ENCODE measurements at places on chromosomes 6 and 20. TPM values are rescaled to one million over a fixed set of nuclear protein-coding genes. Genes with fewer than 3 reads are reported as not detected.
A peak's percentile ranks its signal among the peaks of the same experiment; 100 is the strongest.

GRCh38 chr6:156599978-156600590, 177.1 kb upstream of the ARID1B start:
- DNase-seq = no peak

- DNase-seq = no peak
These were observed 170.0 kb downstream of the HACE1 start for GRCh38 chr6:104689551-104690205.

Gene ESR1
- 0.23 TPM for total RNA-seq

DNA sequence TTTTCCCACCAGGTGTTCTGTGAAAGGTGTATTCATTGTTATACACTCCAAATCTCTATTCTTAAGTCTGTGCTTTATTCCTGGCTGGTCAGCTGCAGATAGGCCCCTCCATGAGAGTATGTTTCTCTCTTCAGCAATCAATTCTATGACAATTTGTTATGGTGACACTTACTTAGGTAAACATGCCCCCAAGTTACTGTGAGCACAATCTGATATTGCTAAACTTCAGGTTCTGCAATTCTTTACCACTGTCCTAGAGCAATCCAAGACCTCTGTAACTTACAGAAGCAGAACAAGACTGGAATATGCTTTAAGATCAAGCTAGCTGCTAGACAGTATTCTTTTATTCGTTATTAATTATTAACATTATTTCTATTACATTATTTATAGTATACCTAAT, 391.9 kb downstream of the FRK start:
- no peak for DNase-seq

GRCh38 chr6:138007014-138007472, 100.2 kb downstream of the PERP start:
- peak; percentile 9 for DNase-seq

GRCh38 chr20:49580813-49581174, 12.9 kb upstream of the PTGIS start:
- no peak for DNase-seq

- no peak for DNase-seq
These were observed 30.5 kb downstream of the CNR1 start for GRCh38 chr6:88135578-88136114.

- no peak for DNase-seq
These were observed 1.1 kb downstream of the BMP5 start for GRCh38 chr6:55874316-55874715.

Gene ZNF322
- total RNA-seq = 18.1 TPM

Gene TBXT
- total RNA-seq = not detected

- DNase-seq = peak; percentile 25
These were observed 456.0 kb upstream of the PTCHD4 start for GRCh38 chr6:48567016-48567415.

- DNase-seq = no peak
These were observed 8.0 kb upstream of the UTRN start for GRCh38 chr6:144277174-144277573.

GRCh38 chr20:55761797-55762196, 243.5 kb downstream of the CBLN4 start:
- no peak for DNase-seq

Gene EPHA7
- 31.4 TPM for total RNA-seq

Gene EDN3
- not detected for total RNA-seq

Gene WFDC2
- not detected for total RNA-seq

GRCh38 chr20:50427719-50428083, 82.5 kb upstream of the PTPN1 start:
- DNase-seq = peak; percentile 44

GRCh38 chr6:54086439-54086838, 24.8 kb upstream of the MLIP start:
- no peak for DNase-seq

Gene WTAP
- 90.3 TPM for total RNA-seq

GRCh38 chr6:143465546-143465945, 14.9 kb downstream of the PEX3 start:
- DNase-seq = no peak

Gene HLA-DRA
- 0.38 TPM for total RNA-seq

DNA sequence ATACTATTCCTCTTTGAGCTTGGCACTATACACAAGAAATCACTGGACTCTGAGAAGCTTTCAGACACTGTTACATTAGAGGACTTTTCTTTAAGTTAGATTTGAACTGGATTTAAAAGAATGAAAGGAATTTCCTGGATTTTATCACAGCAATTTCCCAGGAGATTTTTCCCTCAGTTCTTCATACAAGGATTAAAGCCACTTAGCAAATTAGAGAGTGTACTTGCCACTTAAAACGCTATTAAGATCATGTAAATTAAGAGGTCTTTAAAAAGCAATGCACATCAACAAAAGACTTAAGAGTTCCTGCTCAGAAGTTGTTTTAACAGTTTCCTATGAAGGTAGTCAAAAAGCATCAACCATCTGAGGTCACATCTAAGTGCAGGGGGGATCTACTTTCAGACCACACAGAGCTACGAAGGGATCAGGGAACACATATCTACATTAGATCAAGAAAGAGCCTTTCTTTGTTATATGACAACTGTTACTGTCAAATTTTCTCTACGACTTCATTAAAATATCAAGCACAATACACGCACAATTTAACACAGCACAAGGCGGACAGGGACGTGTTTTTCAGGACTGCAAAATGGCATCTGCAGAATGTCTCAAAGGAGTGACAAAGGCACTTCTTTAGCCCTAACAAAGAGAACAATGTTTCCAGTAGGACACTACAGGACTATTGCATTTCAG, 65.8 kb downstream of the EPB41L2 start:
- no peak for DNase-seq

GRCh38 chr6:109478222-109478805, 4.7 kb downstream of the ZBTB24 start:
- DNase-seq = no peak

DNA sequence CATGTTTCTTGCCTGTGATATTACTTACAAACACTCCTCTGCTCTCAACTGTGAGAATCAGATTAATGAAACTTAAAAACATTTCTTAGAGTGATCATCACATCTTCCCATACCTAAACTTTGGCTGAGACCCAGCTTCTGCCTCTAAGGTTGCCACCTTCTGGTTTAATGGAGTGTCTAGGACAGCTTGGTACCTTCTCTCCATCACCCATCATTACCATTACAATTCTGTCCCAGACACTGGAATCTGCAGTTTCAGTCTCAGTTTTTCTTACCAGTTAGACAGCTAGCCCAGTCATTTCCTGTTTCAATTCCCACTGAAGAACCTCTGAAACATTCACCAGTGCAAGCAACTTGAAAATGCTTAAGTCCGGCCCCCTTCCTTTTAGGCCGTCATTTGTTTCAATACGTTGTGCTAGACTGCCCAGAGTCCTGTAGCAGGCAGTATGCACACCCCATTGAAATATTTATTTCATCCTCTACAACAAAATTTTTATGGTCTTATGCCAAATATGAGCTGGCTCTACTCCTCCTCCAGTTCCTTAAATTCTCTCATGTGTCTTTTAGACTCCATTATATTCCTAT, 107.0 kb upstream of the FOXO3 start:
- DNase-seq = no peak

GRCh38 chr6:139330826-139331500, 39.2 kb upstream of the TXLNB start:
- no peak for DNase-seq

DNA sequence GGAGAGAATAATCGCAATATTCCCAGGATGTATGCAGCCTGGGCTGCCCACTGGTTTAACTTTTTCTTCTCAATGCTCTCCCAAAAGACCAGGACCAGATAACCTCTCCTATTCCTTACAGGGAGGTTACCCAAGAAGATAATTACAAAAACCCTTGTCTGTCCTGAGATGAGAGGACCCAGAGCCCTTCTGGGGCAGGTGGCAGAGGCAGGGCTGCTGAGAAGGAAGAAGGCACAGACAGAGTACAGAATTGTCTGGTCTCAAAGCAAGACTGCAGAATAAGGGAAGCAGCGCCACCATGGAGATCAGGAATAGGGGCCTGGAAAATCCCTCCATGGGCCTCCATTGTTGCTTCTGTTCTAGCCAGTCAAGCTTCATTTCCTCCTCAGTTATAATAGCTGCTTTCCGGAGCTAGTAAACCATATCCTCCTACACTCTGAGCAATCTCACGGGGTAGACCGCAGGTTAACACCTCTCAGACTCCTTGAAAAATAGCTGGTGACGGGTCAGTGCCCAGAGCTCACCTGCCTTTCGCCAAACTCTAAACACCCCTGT, 463 bp upstream of the HLA-DMB start:
- DNase-seq = no peak

DNA sequence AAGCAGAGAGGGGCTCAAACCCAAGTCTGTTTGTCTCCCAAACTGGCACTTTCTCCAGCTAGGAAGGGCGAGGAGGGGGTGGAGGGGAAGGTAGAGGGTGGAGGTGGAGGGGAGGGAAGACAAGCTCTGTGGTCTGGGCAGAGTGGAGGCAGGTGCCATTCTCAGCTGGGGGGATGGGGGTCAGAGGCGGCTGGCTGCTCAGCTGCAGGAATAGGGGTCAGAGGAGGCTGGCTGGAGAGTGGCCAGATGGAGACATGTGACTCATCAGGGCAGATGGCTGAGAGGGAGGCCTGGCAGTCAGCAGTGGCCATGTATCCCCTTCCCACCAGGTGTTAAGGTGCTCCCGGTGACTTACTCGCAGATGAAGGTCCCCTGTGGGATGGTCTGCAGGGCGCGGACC, 3.5 kb upstream of the SLC44A4 start:
- DNase-seq = peak; percentile 69

DNA sequence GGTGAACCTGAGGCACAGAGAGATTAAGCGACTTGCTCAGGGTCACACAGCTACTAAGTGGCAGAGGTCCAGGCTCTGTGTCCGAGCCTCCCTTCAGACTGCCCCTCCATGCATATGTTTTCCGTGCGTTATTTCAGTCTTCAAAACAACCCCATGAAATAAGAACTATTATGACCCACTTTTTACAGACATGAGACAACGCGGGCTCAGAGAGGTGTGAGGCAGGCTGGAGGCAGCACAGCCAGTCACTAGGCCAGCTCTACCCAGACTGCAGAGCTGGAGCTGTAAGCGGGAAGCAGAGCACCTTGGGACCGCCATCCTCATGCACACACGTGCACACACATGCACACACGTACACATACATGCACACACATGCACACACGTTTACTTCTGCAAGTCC, 62.3 kb downstream of the PSMG4 start:
- DNase-seq = no peak

- DNase-seq = no peak
These were observed 62.3 kb downstream of the LAMP5 start for GRCh38 chr20:9576695-9577094.
